Neural crest cell (in vitro differentiated cells): ENCODE measurements at places on chromosomes 13 and 19. TPM values are rescaled to one million over a fixed set of nuclear protein-coding genes. Genes with fewer than 3 reads are reported as not detected.

- peak overlapping the region; percentile 84 for H3K27ac ChIP-seq
- H3K4me3 ChIP-seq, result no peak overlapping the region
- H3K4me1 ChIP-seq, result no peaks in the 10 kb centered on the region
Observed at GRCh38 chr19:30071871-30072270, 129.8 kb downstream of the URI1 start.

GRCh38 chr13:59182241-59182640 lies 981.5 kb downstream of the DIAPH3 start:
- no peaks in the 10 kb centered on the region for H3K36me3 ChIP-seq
- H3K27ac ChIP-seq, result no peak overlapping the region
- H3K27me3 ChIP-seq, result no peaks in the 10 kb centered on the region
- no peak overlapping the region for H3K4me3 ChIP-seq
- no peak for DNase-seq

DNA sequence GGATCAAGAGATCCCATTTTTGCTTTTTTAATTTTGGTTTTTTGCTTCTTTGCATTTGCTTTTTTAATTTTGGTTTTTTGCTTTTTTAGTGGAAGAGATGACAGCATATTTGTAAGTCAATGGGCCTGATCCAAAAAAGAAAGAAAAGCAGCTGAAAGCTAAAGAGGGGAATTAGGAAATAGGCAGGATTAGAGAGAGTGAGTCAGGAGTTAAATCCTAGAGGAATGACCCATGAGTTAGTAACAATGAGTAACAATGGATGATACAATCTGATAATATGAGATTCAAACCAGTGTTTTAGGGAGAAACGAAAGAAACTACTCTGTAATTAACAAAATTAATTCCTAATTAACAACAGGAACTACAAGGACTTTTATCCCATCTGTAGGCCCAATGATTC lies 111.2 kb upstream of the SGCG start:
- no peak for DNase-seq
- H3K36me3 ChIP-seq, result no peaks in the 10 kb centered on the region
- no peak overlapping the region for H3K27ac ChIP-seq

- DNase-seq, result peak; percentile 100
- H3K27me3 ChIP-seq, result peaks cover 5% of the 10 kb centered on the region
- no peak within 1 kb of the TSS for H3K4me3 ChIP-seq
- H3K27ac ChIP-seq, result no peak within 1 kb of the TSS
- peaks cover 5% of the 10 kb centered on the region for H3K36me3 ChIP-seq
- peaks cover 14% of the 10 kb centered on the region for H3K4me1 ChIP-seq
Observed at GRCh38 chr19:49363268-49364082, at the start of gene DKKL1. Gene DKKL1, plus strand, starts transcription at chr19:49363877. Its CDS starts 122 bp downstream, at chr19:49363999.

ZSCAN4 gene
- total RNA-seq, result not detected in 2 replicates

CEACAM8 gene
- total RNA-seq, result not detected in 2 replicates

DNA sequence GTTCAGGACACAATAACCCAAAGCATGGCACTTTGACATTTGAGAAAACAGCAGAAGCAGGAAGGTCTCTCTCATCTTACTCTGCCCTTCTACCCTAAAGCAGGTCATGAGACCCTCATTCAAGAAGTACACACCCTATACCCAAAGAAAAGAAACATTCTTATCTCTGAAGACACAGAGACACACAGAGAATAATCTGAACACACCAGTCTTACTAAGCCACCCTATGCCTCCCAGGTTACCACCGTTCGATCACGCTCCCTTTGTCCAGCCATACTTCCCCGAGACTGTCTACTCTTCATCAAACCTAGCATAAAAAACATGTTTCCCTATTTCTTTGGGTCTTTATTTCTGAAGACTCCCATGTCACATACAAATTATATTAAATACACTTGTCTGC lies 66.5 kb upstream of the ANKRD10 start:
- DNase-seq, result no peak
- no peaks in the 10 kb centered on the region for H3K36me3 ChIP-seq
- H3K4me3 ChIP-seq, result no peak overlapping the region
- no peaks in the 10 kb centered on the region for H3K4me1 ChIP-seq
- peaks cover 26% of the 10 kb centered on the region for H3K27me3 ChIP-seq
- no peak overlapping the region for H3K27ac ChIP-seq

IL17D gene
- total RNA-seq, result 7.9 and 8.4 TPM in 2 replicates

LILRA6 gene
- not detected in 2 replicates for total RNA-seq

CYP4F12 gene
- not detected in 2 replicates for total RNA-seq

USHBP1 gene
- total RNA-seq, result 0.23 and 0.57 TPM in 2 replicates

TRPC4 gene
- 2.5 TPM in 2 replicates for total RNA-seq

GRCh38 chr13:71659404-71659803 lies 207.6 kb downstream of the DACH1 start:
- H3K27me3 ChIP-seq, result no peaks in the 10 kb centered on the region
- H3K4me1 ChIP-seq, result peaks cover 15% of the 10 kb centered on the region
- DNase-seq, result no peak
- no peak overlapping the region for H3K27ac ChIP-seq
- no peaks in the 10 kb centered on the region for H3K36me3 ChIP-seq
- no peak overlapping the region for H3K4me3 ChIP-seq

GRCh38 chr13:24511019-24511815 lies 1.4 kb downstream of the PARP4 start:
- H3K36me3 ChIP-seq, result peaks cover 8% of the 10 kb centered on the region
- H3K27me3 ChIP-seq, result no peaks in the 10 kb centered on the region
- no peak for DNase-seq
- peak overlapping the region; percentile 82 for H3K4me3 ChIP-seq
- peak overlapping the region; percentile 28 for H3K27ac ChIP-seq

CYP2A7 gene
- total RNA-seq, result not detected in 2 replicates

GRCh38 chr13:94157705-94158218 lies 321.7 kb downstream of the DCT start:
- H3K4me1 ChIP-seq, result no peaks in the 10 kb centered on the region
- H3K27me3 ChIP-seq, result no peaks in the 10 kb centered on the region
- peaks cover 3% of the 10 kb centered on the region for H3K36me3 ChIP-seq
- H3K27ac ChIP-seq, result no peak overlapping the region
